ENCODE measurements at places on chromosomes 5 and 9.

- DNase-seq = no peak
These were observed 12.9 kb upstream of the CAST start for GRCh38 chr5:96649251-96649662.

DNA sequence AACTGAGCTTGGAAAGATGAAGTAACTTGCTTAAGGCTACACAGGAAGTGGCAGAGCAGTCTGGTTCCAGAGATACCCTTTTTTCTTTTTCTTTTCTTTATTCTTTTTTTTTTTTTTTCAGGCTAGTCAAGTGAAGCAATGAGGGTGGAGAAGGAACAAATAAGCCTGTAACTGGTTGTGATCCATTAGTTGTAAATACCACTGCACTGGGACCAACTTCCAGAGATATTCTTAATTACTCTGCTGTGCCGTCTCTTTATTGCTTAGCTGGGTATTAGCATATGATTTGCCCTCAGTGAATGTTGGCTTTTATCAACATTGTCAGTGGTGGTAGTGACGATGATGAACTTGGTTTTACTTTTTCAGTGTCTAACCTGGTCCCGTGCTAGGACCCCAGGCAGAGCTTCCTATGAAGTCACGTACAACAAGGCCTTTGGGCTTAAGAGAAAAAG lies 26.7 kb downstream of the LNPEP start:
- no peak for DNase-seq

DNA sequence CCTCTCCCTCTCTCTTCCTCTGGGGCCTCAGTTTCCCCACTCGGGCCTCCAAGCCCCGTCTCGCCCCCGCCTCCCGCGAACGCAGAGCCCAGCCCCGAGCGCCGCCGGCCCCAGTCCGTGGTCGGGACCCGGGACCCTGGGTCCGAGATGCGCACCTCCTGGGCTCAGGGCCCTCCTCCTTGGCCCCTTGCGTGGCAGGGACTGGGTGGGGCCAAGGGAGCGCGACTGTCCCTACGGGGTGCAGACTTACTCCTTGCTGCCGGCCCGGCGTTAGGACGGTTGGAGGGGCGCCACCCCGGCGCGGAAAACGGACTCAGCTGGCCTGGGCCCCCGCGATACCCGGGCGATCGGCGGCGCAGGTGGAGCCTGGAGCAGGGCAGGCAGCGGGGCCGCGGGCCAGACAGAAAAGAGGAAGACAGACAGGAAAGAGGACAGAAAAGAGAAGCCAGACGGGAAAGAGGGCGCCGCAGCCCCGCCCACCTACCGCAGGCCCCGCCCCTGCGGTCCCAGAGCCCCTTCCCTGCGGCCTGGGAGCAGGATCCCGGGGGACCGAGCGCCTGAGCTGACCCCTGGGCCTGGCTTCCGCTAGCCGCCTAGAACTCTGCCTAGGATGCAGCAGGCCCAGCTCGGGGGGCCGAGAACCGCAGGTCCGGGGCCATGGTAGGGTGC lies at the start of gene GBGT1:
TSS of gene GBGT1 (minus strand) at position 411 of the 669 bp plus-strand sequence. CDS start 1,502 bp downstream, outside the sequence.
- no peak for DNase-seq

GRCh38 chr5:137619191-137619870 lies 116.6 kb downstream of the KLHL3 start:
- peak; percentile 75 for DNase-seq

DNA sequence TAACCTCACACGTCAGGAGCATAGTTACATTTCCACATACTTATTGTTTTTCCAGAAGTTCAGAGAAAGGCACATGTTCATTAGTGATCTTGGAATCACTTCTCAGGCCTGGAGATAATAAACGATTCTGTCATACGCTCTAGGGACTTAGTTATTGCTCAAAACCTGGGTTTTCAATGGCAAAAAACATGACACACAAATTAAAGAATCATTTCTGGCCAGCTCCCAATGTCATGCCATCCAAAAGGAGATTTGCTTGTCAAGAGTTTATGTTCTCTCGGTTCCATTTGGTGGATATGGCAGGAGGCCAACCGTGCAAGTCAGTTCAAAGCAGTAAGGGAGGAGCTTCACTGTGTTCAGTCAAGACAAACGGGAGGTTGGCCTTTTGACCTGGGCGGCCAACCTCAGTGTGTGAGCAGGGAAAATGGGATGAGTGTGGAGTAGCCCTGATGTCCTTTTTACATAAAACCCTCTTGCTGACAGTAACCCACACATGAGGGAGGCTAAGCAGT lies 123.4 kb downstream of the NXNL2 start:
- DNase-seq = no peak

GRCh38 chr9:101219030-101219429 lies 165.8 kb downstream of the BAAT start:
- DNase-seq = no peak

DNA sequence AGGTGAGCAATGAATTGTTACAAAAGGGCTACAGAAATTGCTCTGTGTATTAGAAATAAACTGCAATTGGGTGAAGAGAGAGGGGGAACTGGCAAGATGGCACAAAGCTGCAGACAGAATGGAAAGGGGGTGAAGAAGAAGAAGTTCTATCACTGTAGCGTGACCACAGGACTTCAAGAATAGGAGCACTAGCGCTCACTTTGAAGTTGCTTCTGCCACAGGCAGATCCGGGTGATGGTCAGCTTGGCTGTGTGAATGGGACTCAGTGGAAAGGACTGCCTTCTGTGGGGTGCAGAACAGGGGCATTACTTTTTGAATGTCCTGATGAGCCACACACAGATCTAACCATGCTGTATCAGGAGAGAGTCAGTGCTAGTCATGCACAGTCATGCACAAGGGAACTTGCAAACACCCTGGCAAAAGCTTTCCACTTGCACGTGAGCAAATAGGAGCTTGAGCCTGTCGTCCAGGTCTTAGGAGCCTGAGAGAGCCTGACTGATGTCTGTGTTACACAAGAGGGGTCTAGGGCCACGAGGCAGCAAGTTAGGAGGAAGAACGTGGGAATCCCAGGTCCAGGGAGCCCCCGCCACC lies 16.3 kb downstream of the IL5 start:
- no peak for DNase-seq

DNA sequence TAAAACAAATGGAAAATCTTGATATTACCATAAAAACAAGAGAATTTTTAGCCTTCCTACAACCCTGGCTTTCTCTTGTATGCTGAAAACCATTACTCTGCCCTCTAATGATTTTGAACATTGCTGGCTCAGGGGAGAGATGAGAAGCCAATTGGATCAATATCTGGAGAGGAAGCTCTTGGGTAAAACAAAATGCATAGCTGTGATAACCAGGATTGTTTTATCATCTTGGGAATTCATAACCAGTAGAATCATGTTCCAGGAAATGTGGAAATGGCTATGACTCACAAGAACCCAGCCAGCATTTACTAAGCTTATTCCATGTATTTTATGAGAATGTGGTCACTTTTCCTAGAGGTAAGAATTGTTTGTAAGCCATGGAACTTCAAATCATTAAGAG lies 51.1 kb upstream of the CTNND2 start:
- no peak for DNase-seq

GRCh38 chr9:84718476-84718875 lies 48.9 kb downstream of the NTRK2 start:
- DNase-seq = no peak

GRCh38 chr5:1536322-1536845 lies 12.6 kb upstream of the LPCAT1 start:
- no peak for DNase-seq

DNA sequence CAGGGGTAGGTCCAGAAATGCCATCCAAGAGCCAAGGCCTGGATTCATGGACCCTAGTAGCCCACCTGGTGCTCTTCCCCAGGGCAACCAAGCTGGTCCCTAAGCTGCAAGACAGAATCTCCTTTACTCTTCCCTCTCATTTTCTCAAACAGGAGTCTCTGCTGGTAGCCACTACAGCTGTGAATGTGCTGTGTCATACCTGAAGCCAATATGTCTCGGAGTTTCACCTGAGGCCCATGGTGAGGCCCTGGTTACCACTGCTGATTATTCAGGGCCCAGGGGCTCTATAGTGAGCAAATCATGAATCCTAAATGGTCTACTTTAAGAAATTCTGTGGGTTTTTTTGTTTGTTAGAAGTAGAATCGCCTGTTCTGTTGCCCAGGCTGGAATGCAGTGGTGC lies 15.9 kb downstream of the CDK7 start:
- DNase-seq = no peak

- DNase-seq = no peak
These were observed 19.1 kb downstream of the GFI1B start for GRCh38 chr9:132997591-132997990.

DNA sequence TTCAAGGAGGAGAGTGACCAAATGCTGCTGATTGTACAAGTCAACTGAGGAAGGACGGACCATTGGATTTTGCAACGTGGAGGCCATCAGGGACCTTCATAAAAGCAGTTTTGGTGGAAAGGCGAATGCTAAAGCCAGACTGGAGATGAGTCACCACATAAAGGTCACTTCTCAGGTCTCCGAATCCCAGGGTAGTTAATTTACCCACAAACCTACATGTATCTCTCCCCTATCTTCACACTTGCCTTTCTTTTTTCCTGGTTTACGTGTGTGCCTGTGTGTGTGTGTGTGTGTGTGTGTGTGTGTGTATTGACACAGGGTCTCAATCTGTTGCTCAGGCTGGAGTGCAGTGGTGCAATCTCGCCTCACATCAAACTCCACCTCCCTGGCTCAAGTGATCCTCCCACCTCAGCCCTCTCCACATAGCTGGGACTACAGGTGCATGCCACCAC lies 4.6 kb upstream of the CTNNA1 start:
- DNase-seq = no peak

- no peak for DNase-seq
These were observed 1729.2 kb upstream of the WWC1 start for GRCh38 chr5:166562246-166562645.

DNA sequence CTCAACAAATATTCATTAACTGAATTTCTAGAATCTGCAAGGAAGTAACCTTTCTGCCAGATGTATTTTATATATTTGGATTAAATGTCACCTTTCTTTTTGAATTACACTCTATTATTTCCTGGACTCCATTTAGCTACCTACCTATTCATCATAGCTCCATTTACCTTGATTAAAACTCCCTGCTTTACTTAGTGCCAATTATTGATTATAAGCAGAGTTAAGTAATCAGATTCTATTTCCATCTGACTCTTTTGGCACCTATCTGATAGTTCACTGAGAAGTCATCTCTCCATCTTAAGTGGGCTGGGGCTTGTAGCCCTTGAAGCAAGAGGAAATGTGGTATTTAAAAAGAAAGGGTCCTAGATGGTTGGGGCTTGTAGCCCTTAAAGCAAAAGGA lies 88.6 kb downstream of the TRPM3 start:
- no peak for DNase-seq

- DNase-seq = no peak
These were observed 13.3 kb upstream of the FEM1C start for GRCh38 chr5:115557667-115558387.

DNA sequence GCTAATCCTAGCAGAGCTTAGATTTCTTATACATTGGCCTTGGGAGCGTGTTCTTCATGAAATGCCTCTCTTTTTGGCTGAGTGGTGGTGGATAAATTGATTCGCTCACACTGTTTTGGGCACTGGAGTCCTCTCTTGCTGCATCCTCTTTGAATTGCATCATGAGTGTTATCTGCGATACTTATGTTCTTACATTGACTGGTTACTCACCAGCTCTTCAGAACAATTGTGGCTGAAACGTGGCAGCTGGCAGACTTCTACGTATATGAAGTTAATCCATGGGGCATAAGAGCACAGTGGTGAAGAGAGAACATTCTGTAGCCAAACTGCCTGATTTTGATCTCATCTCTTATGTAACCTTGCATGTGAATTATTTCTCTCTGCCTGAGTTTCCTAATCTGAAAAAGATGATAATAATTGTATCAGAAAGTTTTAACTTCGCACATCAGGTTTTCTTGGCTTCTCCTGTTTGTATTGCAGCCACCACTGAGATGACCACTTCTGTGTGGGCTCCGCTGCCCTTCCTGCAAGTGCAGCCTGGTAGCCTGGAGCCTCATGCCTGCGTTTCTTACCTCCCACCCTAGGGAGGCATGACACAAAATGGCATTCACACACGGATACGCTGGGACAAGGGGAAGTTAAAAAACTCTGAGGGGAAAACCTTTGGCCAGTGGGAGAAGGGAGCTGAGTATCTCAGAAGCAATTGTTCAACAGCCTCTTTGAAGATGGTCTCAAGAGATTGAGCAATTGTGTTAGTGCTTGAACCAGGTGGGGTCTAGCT lies 295.2 kb downstream of the ARHGAP26 start:
- DNase-seq = no peak

GRCh38 chr5:14009575-14009974 lies 65.1 kb upstream of the DNAH5 start:
- peak; percentile 82 for DNase-seq

GRCh38 chr5:154461531-154461930 lies 15.7 kb downstream of the SAP30L start:
- DNase-seq = no peak

DNA sequence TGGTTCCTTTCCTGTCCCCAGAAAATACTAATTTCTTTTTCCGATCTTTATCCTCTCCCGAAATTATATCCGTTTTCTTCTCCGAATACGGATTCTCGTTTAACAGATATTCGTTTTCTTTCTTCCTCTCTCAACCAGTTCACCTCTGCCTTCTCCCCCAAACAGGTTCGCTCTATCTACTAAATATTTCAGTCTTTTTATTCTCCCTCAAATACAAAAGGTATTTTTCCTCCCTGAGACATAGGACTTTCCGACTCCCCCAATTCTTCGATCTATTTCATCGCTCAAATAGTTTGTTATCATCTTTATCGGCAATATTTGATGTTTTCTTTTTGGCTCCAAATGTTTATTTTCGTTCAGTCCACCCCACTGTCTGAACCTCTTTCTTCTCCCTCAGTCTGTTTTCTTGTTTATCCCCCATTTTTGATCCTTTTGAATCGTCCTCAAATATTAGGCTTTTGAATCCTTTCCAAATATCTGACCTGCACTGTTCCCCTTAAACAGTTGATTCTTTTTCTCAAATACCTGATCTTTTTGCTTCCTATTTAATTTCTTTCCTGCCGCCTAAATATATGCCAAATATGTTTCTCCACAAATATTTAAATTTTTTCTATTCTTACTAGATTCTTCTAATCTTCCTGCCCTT lies 4.4 kb downstream of the PITX1 start:
- no peak for DNase-seq

DNA sequence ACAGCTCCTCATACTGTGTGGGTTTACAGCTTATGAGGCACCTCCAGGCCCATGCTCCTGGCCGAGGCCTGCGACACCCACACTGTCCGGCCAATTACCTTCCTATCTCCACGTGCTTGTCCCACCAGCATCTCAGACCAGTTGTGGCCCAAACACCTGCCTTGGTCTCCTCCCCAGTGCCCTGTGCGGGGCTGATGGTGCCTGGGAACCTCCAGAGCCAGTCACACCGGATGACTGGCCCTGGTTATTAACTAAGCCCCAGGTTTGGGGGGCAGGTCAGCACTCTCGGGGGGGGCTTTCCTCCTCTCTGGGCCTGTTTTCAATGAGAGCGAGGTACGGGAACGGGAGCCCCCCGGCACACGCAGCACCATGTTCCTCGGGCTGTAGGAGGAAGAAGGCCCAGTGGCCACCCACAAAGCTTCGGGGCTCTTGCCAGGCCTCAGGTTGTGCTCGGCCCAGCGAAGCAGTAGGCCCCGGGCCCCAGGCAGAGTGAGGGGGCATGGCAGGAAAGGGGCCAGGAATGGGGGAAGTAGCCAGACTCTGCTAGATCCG lies 76.0 kb upstream of the PHYKPL start:
- no peak for DNase-seq

- no peak for DNase-seq
These were observed 72.5 kb upstream of the RASA1 start for GRCh38 chr5:87195104-87195591.
